ENCODE measurements at places on chromosomes 6 and 20. TPM values are rescaled to one million over a fixed set of nuclear protein-coding genes. Genes with fewer than 3 reads are reported as not detected.

DNA sequence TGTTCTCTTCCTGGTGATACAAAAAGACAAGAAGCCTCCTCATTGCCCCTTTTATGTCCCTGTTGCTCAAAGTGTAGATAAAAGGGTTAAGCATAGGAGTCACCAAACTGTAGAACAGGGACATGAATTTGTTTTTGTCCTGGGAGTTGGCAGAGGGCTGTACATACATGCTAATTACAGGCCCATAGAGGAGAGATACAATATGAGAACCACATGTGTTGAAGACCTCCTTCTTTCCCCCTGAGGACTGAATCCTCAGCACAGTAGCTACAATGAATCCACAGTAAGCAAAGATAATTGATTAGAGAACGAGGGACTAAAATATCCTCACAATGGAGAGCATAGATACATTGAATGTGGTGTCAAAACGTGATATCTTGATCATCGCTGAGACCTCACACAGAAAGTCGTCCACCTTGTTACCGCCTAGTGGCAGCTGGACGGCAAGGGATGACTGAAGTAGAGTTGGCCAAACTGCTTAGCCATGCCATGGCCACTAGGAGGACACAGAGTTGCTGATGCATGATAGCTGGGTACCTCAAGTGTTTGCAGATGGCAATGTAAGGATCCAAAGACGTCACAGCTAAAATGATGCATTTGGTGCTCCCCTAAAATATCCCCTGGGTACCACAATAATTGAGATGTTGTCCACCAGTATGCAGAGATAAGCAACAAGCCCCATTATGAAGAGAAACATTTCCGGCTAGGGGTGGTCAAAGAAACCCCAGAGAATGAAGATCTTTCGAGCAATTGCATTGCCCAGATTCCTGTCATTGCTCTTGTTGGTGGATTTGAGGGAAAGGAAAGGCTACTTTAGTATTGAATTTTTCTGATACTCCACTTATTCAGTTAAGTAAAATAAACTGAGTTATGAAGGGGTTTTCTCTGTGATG lies 15.0 kb downstream of the OR2B3 start:
- no peak overlapping the region for H3K4me3 ChIP-seq
- H3K4me1 ChIP-seq: no peaks in the 10 kb centered on the region
- H3K27ac ChIP-seq: no peak overlapping the region
- DNase-seq: no peak
- peaks cover 21% of the 10 kb centered on the region for H3K27me3 ChIP-seq

GRCh38 chr6:95175927-95176675 lies 401.2 kb upstream of the MANEA start:
- DNase-seq: no peak
- H3K4me1 ChIP-seq: no peaks in the 10 kb centered on the region
- H3K36me3 ChIP-seq: no peaks in the 10 kb centered on the region
- H3K27me3 ChIP-seq: peaks cover 2% of the 10 kb centered on the region

DNA sequence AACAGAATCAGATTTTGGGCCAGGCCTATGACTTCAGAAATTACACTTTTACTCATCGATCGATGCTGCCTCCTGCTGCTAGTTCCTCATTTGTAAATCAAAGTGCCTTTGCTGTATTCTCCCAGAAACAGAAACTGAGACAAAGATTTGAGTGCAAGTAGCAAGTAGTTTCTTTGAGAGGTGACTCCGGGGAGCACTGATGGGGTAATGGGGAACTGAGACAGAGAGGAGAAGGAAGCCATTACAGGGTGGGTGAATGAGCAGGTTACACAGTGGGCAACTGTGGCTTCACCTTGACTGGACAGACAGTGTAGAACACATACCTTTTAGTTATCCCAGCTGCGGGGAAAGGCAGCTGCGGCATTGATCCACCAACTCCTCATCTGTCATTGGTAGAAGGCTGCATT lies 9.7 kb upstream of the CD40 start:
- DNase-seq: no peak
- H3K27ac ChIP-seq: no peak overlapping the region
- no peak overlapping the region for H3K4me3 ChIP-seq
- no peaks in the 10 kb centered on the region for H3K4me1 ChIP-seq
- no peaks in the 10 kb centered on the region for H3K36me3 ChIP-seq

- H3K36me3 ChIP-seq: no peaks in the 10 kb centered on the region
- H3K4me3 ChIP-seq: no peak overlapping the region
- H3K27me3 ChIP-seq: peaks cover 2% of the 10 kb centered on the region
- no peak overlapping the region for H3K27ac ChIP-seq
These were observed 1.5 kb upstream of the ADGRG6 start for GRCh38 chr6:142300302-142300701.

DNA sequence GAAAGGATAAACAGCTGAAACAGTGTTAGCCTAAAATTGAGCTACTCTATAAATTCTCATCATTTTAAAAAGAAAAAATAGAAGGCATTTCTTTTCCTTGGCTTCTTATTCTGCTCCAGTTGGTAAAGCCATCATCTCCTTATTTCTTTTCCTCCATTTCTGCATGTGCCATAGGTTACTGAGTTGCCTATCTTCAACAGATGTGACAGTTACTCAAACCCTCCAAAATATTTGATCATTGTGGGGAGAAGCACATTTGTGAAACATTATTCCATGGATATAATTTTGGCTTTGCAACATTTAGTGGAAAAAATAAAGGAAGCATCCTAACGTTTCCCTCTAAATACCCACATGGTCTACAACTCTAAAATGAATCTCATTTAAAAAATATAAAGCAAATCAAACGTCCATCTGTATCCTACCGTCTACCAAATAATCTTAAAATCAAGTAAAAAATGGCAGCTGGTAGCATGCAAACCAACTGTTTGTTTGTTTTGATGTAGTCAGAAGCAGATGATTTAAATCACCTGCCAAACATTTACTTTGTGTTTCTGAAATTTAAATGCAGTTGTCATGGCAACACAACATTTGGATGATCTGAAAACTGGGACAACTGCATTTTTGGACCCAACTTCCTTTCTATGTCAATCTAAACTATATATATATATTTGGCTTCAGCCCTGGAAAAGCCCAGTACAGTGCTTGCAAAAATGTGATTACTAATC lies 16.8 kb upstream of the SNX9 start:
- no peak for DNase-seq
- H3K27me3 ChIP-seq: no peaks in the 10 kb centered on the region
- no peaks in the 10 kb centered on the region for H3K36me3 ChIP-seq

DNA sequence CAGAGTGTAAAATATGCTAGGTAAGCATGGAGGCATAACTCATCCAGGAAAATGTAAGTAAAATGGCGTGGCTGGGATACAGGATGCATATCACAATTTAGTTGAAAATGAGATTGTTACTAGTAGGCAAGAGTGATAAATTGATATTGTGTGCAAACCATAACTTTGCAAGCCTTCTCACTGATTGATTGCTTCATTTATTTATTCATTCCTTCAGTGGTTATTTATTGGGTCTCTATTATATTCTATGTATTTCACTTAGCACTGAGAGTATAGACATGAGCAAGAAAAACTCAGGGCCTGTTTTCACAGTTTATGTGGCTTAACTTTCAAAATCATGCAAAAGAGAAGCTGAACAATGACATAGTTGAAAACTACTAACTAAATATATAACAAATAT lies 241.0 kb upstream of the EYS start:
- no peak for DNase-seq
- H3K36me3 ChIP-seq: no peaks in the 10 kb centered on the region
- H3K27ac ChIP-seq: no peak overlapping the region

DNA sequence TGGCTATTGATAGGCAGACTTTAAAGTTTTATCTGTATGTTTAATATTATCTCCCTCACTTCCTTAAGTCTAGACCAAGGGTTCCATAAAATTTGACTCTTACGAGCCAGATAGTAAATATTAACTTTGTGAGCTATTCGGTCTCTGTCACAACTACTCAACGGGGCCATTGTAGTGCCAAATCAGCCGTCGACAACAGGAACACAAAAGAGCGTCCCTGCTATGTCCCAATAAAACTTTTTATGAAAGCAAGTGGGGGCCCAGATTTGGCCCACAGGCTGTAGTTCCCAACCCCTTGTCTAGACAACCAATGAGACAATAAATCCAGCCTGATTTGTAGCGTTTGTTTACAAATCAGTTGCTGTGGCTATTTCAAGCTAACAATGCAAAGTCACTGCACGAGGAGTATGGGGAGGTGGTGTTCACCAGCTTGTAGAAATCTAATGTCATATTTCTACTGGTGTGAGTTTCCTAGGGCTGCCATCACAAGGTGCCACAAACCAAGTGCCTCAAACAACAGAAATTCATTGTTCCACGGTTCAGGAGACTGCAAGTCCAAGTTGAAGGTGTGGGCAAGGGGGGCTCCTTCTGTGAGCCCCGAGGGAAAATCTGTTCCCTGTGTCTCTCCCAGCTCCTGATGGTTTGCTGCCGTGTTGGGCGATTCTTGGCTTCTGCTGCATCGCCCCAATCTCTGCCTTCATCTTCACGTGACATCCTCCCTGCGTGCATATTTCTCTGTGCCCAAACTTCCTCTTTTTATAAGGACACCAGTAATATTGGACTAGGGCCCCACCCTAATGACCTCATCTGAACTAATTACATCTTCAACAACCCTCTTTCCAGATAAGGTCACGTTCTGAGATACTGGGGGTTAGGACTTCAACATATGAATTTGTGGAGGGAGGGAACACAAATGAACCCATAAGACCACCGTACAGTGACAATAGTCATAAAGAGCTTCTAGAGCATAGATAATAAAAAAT lies 356.0 kb upstream of the JARID2 start:
- no peak overlapping the region for H3K27ac ChIP-seq
- H3K4me3 ChIP-seq: no peak overlapping the region
- DNase-seq: no peak
- no peaks in the 10 kb centered on the region for H3K4me1 ChIP-seq
- no peaks in the 10 kb centered on the region for H3K27me3 ChIP-seq
- no peaks in the 10 kb centered on the region for H3K36me3 ChIP-seq

The LY6G6C gene
- not detected for total RNA-seq

The WFDC10B gene
- not detected for total RNA-seq
